ENCODE measurements at places on chromosomes 11 and 22. TPM values are rescaled to one million over a fixed set of nuclear protein-coding genes. Genes with fewer than 3 reads are reported as not detected.
A peak's percentile ranks its signal among the peaks of the same experiment; 100 is the strongest.

GRCh38 chr11:84224042-84224441, 937.9 kb upstream of the CCDC90B start:
- no peaks in the 10 kb centered on the region for H3K4me1 ChIP-seq
- DNase-seq: no peak
- no peak overlapping the region for H3K4me3 ChIP-seq
- no peaks in the 10 kb centered on the region for H3K27me3 ChIP-seq
- no peak overlapping the region for H3K27ac ChIP-seq

DNA sequence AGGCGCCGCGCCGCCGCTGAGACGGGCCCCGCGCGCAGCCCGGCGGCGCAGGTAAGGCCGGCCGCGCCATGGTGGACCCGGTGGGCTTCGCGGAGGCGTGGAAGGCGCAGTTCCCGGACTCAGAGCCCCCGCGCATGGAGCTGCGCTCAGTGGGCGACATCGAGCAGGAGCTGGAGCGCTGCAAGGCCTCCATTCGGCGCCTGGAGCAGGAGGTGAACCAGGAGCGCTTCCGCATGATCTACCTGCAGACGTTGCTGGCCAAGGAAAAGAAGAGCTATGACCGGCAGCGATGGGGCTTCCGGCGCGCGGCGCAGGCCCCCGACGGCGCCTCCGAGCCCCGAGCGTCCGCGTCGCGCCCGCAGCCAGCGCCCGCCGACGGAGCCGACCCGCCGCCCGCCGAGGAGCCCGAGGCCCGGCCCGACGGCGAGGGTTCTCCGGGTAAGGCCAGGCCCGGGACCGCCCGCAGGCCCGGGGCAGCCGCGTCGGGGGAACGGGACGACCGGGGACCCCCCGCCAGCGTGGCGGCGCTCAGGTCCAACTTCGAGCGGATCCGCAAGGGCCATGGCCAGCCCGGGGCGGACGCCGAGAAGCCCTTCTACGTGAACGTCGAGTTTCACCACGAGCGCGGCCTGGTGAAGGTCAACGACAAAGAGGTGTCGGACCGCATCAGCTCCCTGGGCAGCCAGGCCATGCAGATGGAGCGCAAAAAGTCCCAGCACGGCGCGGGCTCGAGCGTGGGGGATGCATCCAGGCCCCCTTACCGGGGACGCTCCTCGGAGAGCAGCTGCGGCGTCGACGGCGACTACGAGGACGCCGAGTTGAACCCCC, 798 bp downstream of the BCR start:
- H3K36me3 ChIP-seq: no peaks in the 10 kb centered on the region
- H3K4me3 ChIP-seq: peak overlapping the region; percentile 72
- no peak for DNase-seq
- H3K27me3 ChIP-seq: no peaks in the 10 kb centered on the region

- peaks cover 6% of the 10 kb centered on the region for H3K4me1 ChIP-seq
- no peaks in the 10 kb centered on the region for H3K27me3 ChIP-seq
- H3K4me3 ChIP-seq: no peak overlapping the region
- H3K36me3 ChIP-seq: no peaks in the 10 kb centered on the region
- no peak overlapping the region for H3K27ac ChIP-seq
- DNase-seq: no peak
These were observed 83.5 kb downstream of the C22orf31 start for GRCh38 chr22:28978158-28978557.

DNA sequence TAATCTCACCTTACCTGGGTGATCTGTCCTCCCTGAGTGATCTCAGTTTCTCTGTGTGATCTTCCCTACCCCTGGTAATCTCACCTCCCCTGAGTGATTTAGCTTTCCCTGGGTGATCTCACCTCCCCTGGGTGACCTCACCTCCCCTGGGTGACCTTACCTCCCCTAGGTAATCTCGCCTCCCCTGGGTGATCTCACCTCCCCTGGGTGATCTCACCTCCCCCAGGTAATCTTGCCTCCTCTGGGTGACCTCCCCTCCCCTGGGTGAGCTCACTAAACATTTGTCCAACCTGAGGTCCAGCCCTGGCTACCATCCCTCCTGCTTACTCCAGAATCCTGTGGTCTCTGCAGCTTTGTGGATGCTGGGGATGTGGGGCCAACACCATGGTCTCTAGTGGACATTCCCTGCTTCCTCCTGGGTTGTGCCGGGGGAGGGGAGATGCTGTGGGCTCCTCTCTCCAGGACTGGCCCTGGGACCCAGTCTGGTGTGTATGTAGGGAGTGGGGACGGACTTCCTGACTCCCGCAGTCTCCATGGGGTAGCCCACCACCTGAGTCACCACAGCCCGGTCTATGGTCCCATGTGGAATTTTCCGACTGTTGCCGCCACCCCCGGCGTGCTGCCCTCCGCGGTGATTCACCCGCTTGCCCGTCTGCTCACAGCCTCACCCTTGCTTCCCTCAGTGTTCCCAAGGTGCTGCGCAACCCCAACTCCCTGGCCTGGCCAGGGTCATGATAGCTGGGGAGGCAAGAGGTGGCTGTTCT, 9.9 kb downstream of the LSP1 start:
- DNase-seq: peak; percentile 85
- H3K27me3 ChIP-seq: no peaks in the 10 kb centered on the region
- H3K4me1 ChIP-seq: peaks cover 9% of the 10 kb centered on the region
- H3K36me3 ChIP-seq: no peaks in the 10 kb centered on the region
- H3K4me3 ChIP-seq: no peak overlapping the region

- H3K27ac ChIP-seq: no peak overlapping the region
- no peak for DNase-seq
- peaks cover 2% of the 10 kb centered on the region for H3K4me1 ChIP-seq
- no peak overlapping the region for H3K4me3 ChIP-seq
- no peaks in the 10 kb centered on the region for H3K36me3 ChIP-seq
These were observed 2.7 kb downstream of the PPFIBP2 start for GRCh38 chr11:7516475-7516874.

- peaks cover 11% of the 10 kb centered on the region for H3K4me1 ChIP-seq
- peak overlapping the region; percentile 15 for H3K27ac ChIP-seq
- peak; percentile 90 for DNase-seq
These were observed 71.5 kb downstream of the SIK3 start for GRCh38 chr11:117026593-117027330.

DNA sequence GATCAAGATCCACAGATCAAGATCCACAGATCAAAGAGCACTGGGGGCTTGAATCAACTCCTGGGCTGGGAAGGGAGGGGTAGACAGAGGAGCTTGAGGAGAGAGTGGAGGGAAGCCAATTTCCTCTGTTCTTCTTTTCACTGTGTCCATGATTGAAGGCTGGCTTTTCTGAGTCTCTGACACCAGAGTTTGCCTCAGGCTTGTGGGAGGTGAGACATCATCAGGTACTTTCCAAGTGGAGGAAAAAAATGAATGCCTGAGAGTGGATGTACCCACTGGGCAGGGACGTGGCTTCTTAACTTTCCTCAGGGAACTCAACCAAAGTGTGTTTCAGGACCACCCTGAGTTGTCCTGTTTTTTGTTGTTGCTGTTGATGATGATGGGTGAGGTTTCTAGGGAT, 11.0 kb upstream of the HEPHL1 start:
- H3K4me1 ChIP-seq: no peaks in the 10 kb centered on the region
- H3K36me3 ChIP-seq: no peaks in the 10 kb centered on the region
- no peak for DNase-seq
- H3K27ac ChIP-seq: no peak overlapping the region
- no peaks in the 10 kb centered on the region for H3K27me3 ChIP-seq

DNA sequence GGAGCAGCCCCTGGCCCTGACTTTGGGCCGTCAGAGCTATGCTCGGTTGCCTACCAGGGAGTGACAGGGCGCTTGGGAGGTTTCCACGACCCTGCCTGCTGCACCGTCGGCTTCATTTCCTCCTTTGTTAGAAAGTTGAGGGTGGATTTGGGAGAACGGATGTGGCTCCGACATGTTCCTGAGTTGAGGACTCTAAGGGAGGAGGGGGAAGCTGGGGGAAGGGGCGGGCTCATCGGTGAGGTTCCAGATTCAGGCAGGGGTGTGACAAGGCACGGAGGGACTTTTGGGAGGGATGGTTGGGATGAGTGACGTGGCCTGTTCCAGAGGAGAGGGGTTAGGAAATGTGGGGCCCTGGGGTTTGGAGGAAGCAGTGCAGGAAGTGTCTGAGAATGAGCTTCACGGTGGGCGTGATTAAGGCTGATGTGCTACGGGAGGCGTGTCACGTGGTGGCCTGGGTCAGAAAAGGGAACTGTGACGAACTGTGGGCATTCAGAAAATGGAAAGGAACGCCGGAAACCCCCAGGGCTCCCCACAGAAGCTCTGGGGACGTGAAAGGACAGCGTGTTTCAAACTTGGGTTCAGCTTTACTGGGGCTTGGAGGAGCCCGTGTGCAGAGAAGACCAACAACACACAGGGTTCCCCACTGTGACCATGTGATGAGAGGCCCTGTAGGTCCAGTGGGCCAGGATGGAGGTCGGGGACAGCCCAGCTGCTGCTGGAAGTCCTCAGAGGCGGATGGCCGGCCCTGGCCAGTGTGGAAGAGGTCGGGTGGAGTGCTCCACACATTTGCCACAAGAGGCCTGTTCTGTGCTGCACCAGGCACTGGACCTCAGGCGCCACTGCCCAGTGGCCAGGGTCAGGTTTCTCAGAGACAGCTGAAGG, 2.8 kb downstream of the PARVB start:
- DNase-seq: peak; percentile 69
- H3K4me1 ChIP-seq: peaks cover 2% of the 10 kb centered on the region
- H3K36me3 ChIP-seq: no peaks in the 10 kb centered on the region
- peak overlapping the region; percentile 80 for H3K27ac ChIP-seq
- H3K4me3 ChIP-seq: no peak overlapping the region
- no peaks in the 10 kb centered on the region for H3K27me3 ChIP-seq

- H3K36me3 ChIP-seq: no peaks in the 10 kb centered on the region
- H3K27me3 ChIP-seq: no peaks in the 10 kb centered on the region
- no peaks in the 10 kb centered on the region for H3K4me1 ChIP-seq
- H3K4me3 ChIP-seq: no peak overlapping the region
- no peak overlapping the region for H3K27ac ChIP-seq
These were observed 1.6 kb downstream of the SLC22A24 start for GRCh38 chr11:63142459-63142858.

TECTA gene
- 0.26 TPM for total RNA-seq

IGHMBP2 gene
- total RNA-seq: 7.7 TPM

STK33 gene
- total RNA-seq: 2.8 TPM

PNPLA3 gene
- 3.6 TPM for total RNA-seq
